Stimulated activated CD8-positive, alpha-beta memory T cell treated with anti-CD3 and anti-CD28 coated beads, Interleukin-4, amount 100 ng/mL, for 1 hour (primary cell): ENCODE measurements at places on chromosomes 7 and 10.

DNA sequence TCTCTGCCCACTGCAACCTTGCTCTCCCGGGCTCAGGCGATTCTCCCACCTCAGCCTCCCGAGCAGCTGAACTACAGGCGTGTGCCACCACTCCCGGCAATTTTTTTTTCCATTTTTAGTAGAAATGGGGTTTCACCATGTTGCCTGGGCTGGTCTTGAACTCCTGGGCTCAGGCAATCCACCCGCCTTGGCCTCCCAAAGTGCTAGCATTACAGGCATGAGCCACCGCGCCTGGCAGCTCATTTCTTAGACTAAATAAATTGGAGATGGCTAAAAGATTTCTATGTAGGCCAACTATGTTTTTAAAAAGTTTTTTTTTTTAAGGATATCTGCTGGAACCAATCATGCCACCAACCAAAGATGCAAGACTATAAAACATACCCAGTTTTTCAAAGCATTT, 67.8 kb downstream of the TRUB1 start:
- DNase-seq: no peak

- DNase-seq: no peak
Observed at GRCh38 chr10:121544301-121544869, 53.9 kb downstream of the FGFR2 start.

DNA sequence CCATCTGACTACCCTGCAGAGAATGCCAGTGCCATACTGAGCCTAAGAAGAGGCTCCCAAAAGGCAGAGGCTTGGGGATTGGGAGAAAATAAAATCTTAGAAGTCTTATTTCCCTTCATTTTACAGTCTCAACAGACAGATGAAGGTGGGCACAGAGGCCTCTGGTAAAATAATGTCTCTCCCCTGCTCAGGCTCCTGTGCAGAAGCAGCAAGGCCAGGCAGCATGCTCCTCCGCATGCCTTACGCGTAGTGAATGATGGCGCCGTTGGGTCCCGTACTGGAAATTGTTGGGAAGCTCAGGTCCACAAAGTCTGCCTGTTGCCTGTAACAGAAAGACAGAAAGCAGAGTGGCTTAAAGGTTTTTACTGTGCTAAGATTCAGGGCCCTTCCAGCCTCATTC, 45.8 kb downstream of the XPNPEP1 start:
- DNase-seq: no peak

DNA sequence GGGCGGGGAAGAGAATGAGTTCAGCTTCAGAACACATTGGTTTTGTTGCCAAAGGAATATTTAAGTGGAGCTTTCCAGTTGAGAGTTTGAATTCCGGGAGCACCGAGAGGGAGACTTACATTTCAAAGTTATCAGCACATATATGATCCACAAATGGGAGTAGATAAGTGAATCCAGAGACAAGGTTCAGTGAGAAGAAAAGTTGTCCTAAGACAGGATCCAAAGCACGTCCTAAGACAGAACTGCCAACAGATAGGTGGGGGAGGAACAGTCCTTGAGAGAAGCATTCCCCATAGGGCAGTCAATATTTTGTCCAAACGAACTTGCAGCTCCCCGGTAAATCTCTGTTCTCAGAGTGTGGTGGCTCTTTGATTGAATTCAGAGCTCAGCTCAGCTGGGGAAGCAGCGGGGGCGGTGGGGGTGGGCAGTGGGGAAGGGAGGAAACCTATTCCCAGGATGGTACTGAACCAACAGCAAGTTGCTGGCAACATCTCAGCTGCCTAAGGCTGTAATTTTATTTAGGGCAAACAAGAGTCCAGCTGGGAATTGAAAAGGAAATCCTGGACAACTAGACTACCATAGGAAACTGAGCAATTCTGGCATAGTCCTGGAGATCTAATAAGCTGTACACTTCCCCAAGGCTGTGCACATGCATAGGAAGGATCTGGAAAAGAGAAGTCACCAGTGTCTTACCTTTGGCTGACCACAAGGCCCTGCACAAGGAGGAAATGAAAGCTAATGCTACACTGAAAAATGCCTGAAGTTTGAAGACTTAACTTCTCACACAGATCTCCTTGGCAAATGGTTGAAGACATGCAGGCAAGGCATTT, 94.2 kb upstream of the CXCL12 start:
- no peak for DNase-seq

GRCh38 chr10:78549140-78549935, 515.7 kb downstream of the RPS24 start:
- no peak for DNase-seq

- DNase-seq: no peak
Observed at GRCh38 chr7:137003086-137003485, 134.6 kb downstream of the CHRM2 start.

GRCh38 chr7:92590711-92591310, 621 bp upstream of the FAM133B start:
- DNase-seq: no peak

DNA sequence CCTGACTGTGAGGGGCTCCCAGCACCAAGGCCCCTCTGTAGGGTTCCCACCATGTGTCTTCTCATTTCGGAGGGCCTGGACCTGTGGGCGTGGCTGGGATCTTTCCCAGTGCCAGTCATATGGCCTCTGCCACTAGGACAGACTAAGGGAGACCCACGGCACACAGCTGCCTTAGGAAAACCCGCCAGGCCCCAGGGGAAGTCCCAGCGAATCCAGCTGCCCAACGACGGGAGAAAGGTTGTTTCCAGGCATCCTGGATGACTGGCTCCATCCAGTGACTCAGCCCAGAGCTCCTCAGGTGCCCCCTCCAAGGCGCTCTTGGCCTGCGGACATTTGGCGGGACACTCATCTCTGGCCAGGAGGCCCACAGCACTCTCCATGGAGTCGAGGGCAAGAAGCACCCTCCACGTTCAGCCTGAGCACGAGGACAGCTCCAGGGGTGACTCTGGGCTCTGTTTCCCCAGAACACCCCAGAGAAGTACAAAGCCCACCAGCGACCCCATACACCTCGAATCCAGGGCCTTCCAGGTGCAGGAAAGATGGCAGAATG, 39.9 kb downstream of the PWWP2B start:
- no peak for DNase-seq

- no peak for DNase-seq
Observed at GRCh38 chr7:42236266-42236975, 588 bp downstream of the GLI3 start.

GRCh38 chr7:28627263-28627653, 214.9 kb downstream of the CREB5 start:
- DNase-seq: no peak

DNA sequence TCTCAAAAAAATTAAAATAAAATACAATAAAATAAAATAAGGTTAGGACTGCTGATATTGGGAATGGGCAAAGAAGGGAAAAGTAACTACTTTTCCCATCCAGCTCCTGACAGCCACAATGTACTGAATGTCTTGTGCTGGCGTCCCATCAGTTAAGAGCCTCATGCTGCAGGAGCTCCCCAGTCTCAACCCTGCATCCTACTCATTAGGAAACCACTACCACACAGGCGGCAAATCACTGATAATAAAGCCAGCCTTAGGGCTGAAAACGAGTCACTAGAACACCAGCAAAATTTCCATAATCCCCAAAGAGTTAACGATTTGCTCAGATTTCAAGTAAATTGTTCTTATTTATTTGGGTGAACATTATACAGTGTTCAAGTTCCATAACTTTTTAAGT, 4.3 kb downstream of the YWHAG start:
- DNase-seq: no peak

DNA sequence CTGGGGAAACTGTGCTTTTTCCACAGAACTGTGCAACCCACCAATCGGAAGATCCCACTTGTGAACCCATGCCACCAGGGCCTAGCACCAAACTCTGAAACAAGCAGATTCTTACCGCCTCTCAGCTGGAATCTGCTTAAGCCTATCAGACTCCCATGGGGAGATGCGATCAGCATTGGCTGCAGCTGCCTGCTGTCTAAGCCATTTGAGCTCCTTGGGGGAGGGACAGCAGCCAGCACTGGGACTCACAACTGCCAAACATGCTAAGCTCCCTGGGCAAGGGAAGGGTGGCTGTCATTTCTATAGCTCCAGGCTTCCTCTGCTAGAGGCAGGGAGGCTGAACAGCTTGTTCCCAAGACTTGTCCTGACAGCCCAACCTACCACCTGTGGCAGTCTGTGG, 283.8 kb downstream of the CDK14 start:
- DNase-seq: no peak

DNA sequence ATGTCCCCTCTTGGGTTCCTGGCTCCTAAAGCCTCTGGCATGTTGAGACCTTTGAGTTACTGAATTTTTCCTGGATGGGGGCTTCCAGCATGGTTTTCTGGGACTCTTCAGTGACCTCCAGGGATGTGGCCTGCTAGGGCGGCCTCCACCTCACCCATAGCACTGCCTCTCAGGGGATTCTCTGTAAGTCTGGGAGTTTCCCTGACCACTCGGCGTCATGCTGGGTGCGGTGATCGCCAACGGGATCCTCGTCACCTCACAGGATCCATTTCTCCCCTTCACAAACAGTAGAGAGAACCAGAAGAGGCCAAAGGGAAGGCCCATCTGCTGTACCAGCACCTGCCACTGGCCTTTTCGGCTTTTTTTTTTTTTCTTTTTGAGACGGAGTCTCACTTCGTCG, 84.3 kb downstream of the NPTX2 start:
- no peak for DNase-seq

DNA sequence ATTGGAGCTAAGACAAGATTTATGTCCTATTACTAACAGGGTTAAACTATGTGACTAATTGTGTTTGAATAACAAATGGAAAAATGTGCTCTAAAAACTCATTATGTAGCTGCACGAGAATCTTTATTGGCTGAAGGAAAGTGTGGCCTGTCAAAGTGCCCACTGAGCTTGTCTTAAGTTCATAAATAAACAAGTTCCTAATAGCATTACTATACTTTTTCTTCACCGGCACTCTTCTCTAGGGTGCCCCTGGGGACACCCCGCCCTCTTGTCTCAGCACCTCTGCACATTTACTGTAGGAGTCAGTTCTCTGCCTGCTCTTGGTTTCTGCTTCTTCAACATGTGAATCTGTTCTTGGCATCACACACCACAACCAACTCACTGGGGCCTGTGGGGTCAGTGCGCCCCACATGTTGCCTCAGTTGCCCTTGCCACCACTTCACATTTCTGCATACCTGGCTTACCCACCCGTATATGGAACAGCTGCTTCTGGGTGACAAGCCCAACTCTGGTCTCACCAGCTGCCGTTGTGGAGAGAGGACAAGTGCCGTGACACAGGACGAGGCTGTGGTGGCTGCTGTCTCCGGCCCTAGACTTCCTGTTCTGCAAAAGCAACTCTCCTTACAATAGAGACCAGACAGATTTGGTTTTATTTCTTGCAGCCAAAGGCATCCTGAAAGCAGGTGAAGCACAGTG, 96.3 kb upstream of the DDC start:
- DNase-seq: no peak

DNA sequence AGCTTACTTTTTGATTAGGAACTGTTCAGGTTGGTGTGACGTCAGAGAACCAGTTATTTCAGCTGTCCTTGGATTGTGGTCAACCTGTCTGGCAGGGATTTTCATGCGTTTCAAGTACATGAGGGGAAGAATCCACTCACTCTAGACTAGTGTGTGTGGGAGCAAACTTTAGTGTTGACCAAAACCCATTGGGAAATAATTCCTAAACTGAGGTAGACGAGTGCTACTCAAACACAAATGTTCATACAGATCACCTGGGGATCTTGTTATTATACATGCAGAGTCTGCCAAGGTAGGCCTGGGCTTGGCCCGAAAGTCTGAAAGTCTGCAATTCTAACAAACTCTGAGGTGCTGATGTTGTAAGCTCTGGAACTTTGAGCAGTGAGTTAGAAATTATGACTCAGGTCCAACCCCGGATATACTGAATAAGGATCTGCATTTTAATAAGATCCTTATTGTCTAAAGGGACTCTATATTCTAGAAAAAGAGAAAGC, 111.1 kb upstream of the CREB5 start:
- no peak for DNase-seq

- DNase-seq: no peak
Observed at GRCh38 chr7:121485467-121486243, 89.5 kb upstream of the FAM3C start.

DNA sequence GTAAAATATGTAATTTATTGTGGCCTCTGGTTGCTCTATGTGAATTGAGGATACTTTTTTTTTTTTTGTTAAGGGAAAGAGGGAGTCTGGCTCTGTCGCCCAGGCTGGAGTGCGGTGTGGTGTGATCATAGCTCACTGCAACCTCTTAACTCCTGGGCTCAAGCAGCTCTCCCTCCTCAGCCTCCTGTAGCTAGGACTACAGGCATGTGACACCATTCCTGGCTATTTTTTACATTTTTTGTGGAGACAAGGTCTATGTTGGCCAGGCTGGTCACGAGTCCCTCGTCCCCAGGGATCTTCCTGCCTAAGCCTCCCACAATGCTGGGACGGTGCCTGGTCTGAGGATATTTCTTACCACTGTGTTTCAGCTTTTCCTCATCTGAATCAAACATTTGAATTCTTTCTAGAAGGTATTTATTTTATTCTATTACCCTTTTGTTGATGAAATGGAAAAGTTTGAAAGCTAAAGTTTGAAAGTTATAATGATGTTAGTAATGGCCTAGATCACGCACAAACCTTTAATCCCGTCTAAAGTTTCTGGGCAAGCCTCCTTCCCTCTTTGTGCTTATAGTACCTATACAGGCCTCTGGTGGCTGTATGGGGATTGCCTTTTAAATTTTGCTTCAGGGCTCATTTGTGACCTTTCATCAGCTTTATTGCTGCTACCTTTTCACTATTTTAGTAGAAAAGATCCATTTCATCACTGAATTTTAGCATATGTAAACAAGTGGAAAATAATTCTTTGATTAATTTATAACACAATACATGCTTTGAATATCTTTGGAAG, 2.0 kb downstream of the IFRD1 start:
- DNase-seq: no peak

DNA sequence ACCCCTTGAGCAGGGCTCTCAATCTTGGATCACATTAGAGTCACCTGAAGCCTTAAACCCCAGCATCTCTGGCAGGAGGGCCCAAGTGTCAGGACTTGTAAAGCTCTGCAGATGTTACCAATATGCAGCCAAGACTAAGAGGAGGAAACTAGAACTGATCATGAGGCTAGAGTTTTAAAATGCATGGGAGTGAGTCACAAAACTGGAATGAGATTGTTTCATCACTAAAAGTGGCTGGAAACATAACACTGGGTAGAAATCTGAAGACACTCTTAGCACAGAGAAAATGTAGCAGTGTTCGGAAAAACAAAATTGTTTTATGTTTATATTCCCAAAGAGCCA, 63.3 kb upstream of the GHITM start:
- no peak for DNase-seq

DNA sequence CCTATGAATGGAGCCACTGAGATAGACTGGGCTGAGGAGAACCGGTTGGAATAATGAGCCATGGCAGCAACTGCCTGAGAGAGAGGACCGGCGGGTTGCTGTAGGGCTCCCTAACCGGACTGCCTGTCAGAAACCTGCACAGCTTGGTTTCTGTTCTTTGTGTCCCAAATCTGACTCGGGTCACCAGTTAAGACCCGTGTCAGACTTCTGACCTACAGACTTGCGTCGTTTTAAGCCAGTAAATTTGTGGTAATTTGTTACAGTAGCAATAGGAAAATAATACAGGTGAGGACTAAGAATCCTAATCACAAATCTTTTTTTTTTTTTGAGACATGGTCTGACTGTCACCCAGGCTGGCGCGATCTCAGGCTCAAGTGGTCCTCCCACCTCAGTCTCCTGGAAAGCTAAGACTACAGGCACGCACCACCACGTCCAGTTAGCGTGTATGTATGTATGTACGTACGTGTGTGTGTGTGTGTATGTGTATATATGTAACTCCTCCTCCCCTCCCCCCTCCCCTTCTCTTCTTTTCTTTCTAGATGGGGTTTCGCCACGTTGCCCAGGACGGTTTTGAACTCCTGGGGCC, 672 bp upstream of the DDX56 start:
- DNase-seq: no peak
